ENCODE measurements at places on chromosomes 1 and 21.

DNA sequence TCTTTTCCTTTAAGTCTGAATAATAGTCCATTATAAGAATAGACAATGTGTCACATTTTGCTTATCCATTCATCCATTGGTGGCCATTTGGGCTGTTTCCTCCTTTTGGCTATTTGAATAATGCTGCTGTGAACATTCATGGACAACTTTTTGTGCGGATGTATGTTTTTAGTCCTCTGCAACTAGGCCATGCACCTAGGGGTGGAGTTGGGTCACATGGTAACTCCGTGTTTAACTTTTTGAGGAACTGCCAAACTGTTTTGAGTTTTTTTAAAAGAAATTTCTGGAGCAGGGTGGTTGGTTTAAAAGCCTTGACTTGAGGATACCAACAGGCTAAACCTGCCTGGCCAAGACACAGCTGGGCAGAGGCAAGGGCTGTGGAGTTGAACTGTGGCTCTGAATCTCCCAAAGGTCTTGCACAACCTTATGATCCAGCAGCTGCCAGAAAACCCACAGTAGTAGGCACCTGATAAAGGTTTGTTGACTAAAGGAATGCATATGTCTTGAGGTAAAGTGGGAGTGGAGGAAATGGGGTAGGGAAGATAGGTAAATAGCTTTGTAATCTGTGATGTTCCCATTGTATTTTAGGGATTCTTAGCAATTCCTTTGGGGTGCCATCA is 5.6 kb upstream of the RPTN start:
- DNase-seq: no peak

DNA sequence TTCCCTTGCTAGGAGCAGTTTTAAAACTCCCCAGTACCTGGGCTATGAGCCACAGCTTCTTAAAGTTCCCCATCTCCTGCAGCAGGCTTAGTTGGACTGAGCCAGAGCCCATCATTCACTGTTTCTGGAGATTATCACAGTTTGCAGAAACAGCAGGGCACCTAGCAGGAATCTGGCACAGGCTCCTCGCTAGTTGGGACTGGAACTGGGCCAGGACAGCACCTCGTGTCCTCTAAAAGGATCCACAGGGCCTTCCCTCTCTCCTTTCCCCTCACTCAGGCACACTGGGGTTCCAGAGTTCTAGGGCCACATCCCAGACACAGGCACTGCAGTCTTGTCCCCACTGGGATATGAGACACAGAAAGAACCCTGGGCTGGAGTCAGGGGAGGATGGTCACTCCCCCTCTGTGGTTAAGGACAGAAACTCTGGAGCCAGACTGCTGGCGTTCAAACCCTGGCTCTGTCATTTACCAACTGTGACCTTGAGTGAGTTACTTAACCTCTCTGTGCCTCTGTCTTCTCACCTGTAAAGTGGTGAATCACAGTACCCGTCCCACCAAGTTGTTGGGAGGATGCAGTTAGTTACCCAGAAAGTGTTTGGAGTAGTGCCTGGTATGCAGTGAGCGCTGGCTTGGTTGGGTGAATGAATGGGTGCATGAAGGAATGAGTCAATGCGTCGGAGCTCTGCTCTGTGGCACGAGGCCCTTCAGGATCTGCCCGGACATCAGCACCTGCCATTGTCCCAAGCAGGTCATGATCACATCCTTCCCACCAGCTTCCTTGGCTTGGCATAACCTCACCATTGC is 18.8 kb upstream of the ECE1 start:
- DNase-seq: no peak

GRCh38 chr1:150550222-150551050 is 1.2 kb downstream of the ADAMTSL4 start:
- DNase-seq: no peak

GRCh38 chr21:41451753-41452676 is 26.0 kb downstream of the MX1 start:
- DNase-seq: no peak

- DNase-seq: no peak
Measured at GRCh38 chr1:21174654-21175323, 1.9 kb downstream of the EIF4G3 start.

- DNase-seq: no peak
Measured at GRCh38 chr1:17535300-17535936, 4.1 kb upstream of the ARHGEF10L start.

DNA sequence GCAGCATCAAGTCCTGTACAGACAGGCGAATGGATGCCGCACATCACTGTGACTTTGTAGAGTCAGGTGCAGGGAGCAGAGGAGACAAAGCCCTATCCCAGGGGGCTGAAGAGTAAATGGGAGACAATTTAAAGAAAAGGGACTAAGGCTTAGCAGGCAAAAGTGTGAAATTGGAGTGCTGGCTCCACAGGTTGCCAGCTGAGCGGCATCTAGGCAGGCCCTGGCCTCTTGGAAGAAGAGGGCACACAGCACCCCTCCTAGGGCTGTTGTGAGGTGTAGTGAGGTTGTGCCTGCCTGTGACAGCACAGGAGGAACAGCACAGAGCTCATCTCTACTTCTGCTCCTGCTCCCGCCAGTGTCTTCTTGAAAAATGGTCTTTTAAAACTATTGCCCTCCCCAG is 47.3 kb downstream of the TENT5C start:
- no peak for DNase-seq

GRCh38 chr1:222225316-222225691 is 322.6 kb downstream of the HHIPL2 start:
- no peak for DNase-seq

DNA sequence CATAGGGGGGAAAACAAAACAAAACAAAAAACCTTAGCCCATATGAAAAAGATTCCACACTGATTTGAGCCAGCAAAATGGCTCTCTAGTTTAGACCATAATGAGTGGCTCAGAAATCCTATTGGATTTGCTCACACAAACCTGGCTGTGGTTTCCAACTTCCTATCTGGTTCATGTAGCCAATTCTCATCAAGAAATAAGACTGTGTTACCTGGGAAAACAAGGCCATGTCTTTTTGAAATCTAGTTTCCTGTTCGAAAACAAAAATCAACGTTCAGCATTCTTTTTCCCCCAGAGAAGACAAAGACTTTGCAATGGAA is 69.2 kb downstream of the TBX15 start:
- DNase-seq: no peak
